Common myeloid progenitor, CD34-positive (primary cell): ENCODE measurements at places on chromosomes 4 and X.

DNA sequence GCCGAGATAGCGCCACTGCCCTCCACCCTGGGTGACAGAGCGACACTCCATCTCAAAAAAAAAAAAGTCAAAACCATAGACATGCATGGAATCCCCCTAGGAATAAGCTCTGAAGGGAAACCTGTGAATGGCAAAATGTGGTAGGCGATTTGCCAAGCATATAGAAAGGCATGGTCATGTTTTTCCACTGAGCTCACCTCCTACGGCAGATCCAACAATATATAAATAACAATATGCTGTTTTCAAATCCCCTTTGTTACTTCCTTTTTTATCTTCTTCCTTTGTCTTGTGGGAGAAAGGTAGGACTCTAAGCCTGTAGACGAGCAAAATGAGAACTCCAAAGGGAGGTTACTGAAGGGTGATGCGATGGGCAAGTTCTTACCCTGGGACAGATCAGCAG lies 219.0 kb downstream of the PALLD start:
- no peaks in the 10 kb centered on the region for H3K36me3 ChIP-seq
- no peaks in the 10 kb centered on the region for H3K27me3 ChIP-seq
- H3K4me1 ChIP-seq, result peaks cover 10% of the 10 kb centered on the region
- H3K27ac ChIP-seq, result no peak overlapping the region
- no peak for DNase-seq

GRCh38 chr4:74996996-74997395 lies 64.1 kb downstream of the PARM1 start:
- H3K4me1 ChIP-seq, result no peaks in the 10 kb centered on the region
- no peak overlapping the region for H3K27ac ChIP-seq
- H3K27me3 ChIP-seq, result no peaks in the 10 kb centered on the region
- no peak for DNase-seq
- no peak overlapping the region for H3K4me3 ChIP-seq

DNA sequence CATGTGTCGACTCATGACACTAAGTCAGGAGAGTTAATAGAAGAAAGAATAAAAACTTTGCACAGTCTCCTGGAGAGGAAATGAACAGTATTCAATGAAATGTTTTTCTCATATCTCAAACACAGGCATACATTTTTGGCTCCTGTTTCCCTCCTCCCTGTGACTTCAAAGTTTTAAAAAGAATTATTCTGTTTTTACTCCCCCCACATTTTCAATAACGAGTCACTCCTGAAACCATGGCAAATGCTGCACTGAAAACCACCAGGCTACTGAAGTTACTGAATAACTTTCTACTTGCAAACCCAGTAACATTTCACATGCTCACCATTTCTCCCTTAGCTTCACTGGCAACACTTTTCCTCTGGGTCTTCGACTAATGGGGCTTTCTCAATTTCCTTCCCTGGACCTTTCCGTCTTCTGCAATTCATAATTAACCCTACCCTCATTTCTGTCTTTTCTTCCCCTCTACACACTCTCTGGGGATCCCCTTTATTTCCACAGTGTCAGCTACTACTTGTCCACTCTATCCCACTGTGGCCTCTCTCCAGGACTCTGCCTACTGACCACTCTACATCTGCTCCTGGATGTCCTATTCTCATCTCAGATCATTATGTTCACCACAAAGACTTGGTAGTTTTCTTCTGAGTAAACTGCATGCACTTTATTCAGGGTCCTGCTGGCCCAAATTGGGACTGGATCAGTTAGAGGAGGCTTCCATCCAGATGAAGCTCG lies 225.8 kb upstream of the ETNPPL start:
- no peaks in the 10 kb centered on the region for H3K4me1 ChIP-seq
- no peak overlapping the region for H3K4me3 ChIP-seq
- DNase-seq, result no peak
- H3K27me3 ChIP-seq, result no peaks in the 10 kb centered on the region
- H3K27ac ChIP-seq, result no peak overlapping the region

DNA sequence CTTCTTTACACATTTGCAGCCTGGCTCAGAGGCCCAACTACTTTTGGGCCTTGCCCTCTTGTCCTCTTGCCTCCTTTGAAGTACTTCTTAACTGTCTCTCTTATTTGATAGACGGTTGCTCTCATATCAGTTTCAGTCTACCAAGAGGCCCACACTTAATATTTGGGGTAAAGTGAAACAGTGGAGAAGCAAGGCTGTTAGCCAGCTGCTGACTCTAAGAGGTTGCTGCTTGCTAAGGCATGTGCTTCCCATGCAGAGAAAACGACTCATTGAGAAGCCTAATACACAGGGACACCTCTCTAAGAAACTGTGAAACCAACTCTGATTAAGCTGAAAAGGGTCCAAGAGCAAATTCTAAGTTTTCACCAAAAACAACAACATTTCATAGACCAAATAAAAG lies 94.6 kb downstream of the PPP3CA start:
- no peaks in the 10 kb centered on the region for H3K36me3 ChIP-seq
- H3K27ac ChIP-seq, result no peak overlapping the region
- no peak overlapping the region for H3K4me3 ChIP-seq
- no peaks in the 10 kb centered on the region for H3K27me3 ChIP-seq

GRCh38 chrX:16138108-16138427 lies 14.7 kb downstream of the GRPR start:
- no peaks in the 10 kb centered on the region for H3K27me3 ChIP-seq
- no peak overlapping the region for H3K4me3 ChIP-seq
- no peak overlapping the region for H3K27ac ChIP-seq
- no peaks in the 10 kb centered on the region for H3K36me3 ChIP-seq
- no peaks in the 10 kb centered on the region for H3K4me1 ChIP-seq
